ENCODE measurements at places on chromosomes 7 and 10.

DNA sequence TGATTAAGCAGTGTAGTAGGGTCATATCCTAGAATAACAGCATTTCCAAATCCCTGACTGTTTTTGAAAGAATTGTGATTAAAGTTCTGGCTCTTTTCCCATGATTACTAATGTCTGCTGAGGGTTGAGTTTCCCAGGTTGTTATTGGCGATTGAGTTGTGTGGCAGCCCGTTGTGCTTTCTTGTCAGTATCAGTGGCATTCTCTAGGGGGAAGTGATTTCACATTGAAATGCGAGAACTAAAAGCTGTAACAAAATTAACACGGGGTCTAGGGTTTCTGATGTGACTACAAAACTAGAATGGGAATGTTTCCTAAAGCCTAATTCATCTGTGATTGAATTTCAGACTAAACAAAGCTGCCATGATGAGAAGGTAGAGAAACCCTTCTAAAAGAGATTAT is 349.4 kb downstream of the EXOC4 start:
- peak; percentile 77 for DNase-seq

- DNase-seq, result no peak
Observed at GRCh38 chr7:41731493-41732435, 28.9 kb upstream of the INHBA start.

GRCh38 chr10:51129946-51130544 is 55.8 kb downstream of the PRKG1 start:
- DNase-seq, result no peak

GRCh38 chr10:81027706-81028105 is 490.0 kb downstream of the SH2D4B start:
- no peak for DNase-seq

- DNase-seq, result no peak
Observed at GRCh38 chr10:61682323-61682722, 19.6 kb downstream of the CABCOCO1 start.

Data from brain microvascular endothelial cell (primary cell).